ENCODE measurements at places on chromosomes 2 and 18.

- no peak for DNase-seq
Observed at GRCh38 chr2:36405183-36405582, 49.6 kb downstream of the CRIM1 start.

- DNase-seq, result peak; percentile 58
Observed at GRCh38 chr2:226763320-226763719, 36.3 kb downstream of the IRS1 start.

GRCh38 chr18:9876212-9876866 is 9.4 kb upstream of the TXNDC2 start:
- DNase-seq, result no peak

DNA sequence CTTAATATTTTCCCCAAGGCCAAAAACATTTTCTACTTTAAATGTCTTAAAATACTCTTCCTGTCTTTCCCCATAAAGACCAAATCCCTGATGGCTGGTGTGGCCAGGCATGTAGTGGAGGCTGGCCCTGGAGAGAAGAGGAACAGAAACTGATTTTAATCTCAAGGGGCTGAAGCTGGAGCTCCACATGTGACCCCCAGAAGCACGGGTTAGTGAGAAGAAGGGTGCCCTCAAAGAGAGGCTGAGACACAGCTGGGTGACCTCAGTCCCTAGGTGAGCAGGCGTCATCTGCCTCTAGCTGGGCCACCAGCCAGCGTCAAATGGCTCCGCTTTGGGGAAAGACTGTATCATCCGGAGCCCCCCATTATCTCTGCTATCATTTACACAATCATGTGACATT is 19.3 kb upstream of the TMEM18 start:
- no peak for DNase-seq

- peak; percentile 9 for DNase-seq
Observed at GRCh38 chr2:65429786-65430602, 2.4 kb downstream of the SPRED2 start.

DNA sequence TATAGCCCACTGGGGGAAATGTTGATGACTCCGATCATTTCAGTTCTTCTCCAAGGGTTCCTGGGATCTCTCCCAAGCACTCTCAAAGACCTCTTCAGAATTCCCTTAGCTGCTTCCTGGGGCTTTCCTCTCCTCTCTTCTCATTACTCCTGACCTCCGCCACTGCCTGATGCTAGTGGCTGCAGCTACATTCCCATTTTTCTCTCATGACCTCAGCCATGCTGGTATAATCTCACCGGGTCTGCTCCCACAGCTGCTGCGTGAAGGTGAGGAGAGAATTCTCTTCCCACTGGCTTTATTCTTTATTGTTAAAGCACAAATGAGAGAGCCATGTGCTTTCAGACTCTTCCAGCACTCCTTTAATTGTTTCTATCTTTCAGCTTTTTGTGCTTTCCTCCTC is 312.0 kb upstream of the ETAA1 start:
- no peak for DNase-seq

DNA sequence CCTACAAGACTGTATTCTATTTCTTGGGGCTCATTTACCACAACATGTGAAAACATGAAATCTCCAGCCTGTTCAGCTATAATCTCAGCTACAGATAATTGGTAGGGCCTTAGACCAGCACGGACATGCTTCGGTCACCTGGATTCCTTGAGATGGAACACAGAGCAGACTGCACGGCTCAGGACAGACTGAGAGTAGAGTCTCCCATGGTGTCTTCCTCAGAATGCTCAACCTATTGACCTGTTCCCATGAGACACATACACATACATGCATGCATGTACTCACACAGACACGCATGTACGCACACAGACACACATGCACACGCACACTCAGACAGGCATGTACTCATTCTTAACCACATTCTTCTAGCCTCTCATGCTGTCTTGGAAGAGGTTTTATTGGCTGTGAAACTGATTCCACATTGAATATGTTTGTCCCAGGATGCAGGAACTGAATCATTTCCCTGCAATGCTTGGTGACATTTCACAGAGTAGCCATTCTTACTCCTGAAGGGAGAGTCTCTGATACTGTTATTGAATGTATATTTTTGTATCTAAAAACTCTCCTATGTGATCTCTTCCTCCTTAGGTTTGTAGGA is 23.5 kb upstream of the BZW1 start:
- DNase-seq, result peak; percentile 46

GRCh38 chr18:12658426-12659138 is 675 bp upstream of the SPIRE1 start:
- peak; percentile 32 for DNase-seq

DNA sequence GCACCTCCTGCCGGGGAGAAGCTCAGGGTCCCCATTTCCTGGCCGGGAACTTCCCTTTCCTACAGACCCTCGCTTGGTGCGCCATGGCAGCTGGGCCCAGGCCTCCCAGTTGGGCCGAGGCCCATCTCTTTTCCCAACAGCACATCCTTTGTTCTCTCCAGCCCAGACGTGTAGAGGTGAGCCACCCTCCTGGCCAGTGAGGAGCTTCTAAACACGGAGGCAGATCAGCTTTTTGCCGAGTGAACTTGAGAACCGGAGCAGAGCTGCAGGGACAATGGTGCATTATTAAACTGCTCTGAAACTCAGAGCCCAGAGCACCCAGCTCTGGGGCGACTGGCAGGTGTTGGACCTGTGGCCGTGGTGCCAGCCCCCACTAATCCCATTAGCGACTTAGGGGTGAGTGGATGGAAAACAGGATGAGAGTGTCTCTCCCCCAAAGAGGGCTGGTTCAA is 25.4 kb downstream of the SH3BP4 start:
- DNase-seq, result no peak

- DNase-seq, result no peak
Observed at GRCh38 chr2:240214790-240215675, 74.6 kb upstream of the OTOS start.

DNA sequence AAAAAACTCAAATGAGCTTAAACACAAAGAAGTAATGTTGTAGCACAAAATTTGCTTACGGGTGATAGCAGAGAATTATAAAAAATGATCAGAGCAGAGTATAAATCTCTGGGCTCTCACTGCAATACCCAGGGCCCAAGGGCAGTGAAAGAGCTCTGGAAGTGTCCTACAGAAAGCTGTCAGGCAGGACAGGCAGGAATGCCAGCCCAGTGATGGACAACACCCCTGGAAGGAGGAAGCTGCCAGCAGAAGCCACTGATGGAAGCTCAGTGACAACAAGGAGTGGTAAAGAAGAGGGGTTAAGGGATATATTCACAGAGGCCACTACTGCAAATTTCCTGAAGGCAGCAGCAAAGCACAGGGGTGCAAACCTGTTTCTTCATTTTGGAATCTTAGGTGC is 214.9 kb downstream of the L3MBTL4 start:
- DNase-seq, result no peak

GRCh38 chr2:52036024-52036423 is 1004.1 kb upstream of the NRXN1 start:
- no peak for DNase-seq

- no peak for DNase-seq
Observed at GRCh38 chr18:42374961-42375360, 419.9 kb downstream of the PIK3C3 start.

- DNase-seq, result peak; percentile 83
Observed at GRCh38 chr2:148244593-148245292, 223.9 kb downstream of the MBD5 start.

- no peak for DNase-seq
Observed at GRCh38 chr2:222739939-222740338, 68.5 kb downstream of the MOGAT1 start.

DNA sequence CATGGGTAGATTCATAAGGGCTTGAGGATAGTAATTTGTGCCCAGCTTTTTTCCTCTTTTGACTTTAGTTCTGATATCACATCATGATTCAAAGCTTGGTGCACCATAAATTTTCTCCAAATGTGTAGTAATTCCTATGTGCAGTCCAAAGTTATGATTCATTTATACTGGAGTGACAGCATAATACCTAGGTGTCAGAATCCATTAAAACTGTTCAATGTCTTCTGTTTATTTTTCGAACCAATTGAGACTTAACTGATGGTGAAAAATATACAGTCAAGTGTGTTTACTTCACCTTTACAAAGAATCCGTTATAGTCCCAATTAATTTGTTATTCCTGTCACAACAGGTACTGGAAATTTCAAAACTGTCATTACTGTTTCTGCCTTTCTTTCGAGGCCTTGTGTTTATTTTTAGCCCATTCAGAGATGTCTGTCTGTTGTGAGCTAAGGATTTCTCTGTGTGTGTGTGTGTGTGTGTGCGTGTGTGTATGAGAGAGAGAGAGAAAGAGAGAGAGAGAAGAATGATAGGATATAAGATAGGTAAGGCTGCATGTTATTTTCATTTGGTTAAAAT is 389.7 kb upstream of the ATP5MC3 start:
- peak; percentile 43 for DNase-seq

GRCh38 chr2:111990856-111991255 is 64.2 kb upstream of the TMEM87B start:
- no peak for DNase-seq

GRCh38 chr2:46045888-46046287 is 251.3 kb upstream of the EPAS1 start:
- no peak for DNase-seq

DNA sequence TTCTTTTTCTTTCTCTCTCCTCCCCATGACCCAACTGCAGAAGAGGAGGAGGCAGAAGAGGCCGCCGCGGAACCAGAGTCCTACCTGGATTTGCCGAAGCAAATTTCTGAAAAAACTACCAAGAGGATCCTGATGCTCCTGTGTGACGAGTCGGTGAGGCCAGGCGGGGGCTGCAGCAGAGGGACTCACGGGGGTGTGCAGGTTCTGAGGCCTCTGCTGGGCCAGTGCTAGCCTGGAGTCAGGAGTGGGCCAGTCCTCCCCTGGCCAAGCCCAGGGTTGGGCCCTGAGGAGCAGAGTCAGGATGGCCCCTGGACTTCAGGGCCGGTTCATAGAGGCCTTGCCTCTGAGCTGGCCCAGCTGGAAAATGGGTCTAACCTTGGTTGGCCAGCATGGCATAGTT is 29.3 kb downstream of the OTOF start:
- DNase-seq, result no peak

- DNase-seq, result no peak
Observed at GRCh38 chr2:42230891-42231290, 61.7 kb downstream of the EML4 start.

GRCh38 chr18:55268151-55268601 is 308.9 kb upstream of the CCDC68 start:
- DNase-seq, result no peak

DNA sequence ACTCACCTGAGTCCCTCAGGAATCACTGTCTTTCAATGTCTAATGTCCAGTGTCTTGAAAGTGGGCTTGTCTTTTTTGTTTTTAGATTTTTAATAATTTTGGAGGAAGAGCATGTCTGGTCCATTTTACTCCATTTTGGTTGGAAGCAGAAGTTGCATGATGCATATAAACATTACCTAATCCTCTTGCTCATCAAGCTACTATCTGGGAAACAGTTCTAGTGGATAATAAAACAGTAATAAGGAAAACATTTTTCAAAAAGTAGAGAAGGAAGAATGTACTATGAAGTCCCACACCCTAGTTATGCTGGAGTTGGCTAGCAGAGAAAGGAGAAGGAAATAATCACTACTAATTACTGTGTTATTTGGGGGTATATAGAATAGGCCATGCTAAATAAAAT is 263.7 kb downstream of the ETAA1 start:
- DNase-seq, result no peak

GRCh38 chr2:239216614-239217273 is 184.1 kb downstream of the HDAC4 start:
- DNase-seq, result no peak

GRCh38 chr2:16321872-16322271 is 343.8 kb downstream of the CYRIA start:
- DNase-seq, result no peak

DNA sequence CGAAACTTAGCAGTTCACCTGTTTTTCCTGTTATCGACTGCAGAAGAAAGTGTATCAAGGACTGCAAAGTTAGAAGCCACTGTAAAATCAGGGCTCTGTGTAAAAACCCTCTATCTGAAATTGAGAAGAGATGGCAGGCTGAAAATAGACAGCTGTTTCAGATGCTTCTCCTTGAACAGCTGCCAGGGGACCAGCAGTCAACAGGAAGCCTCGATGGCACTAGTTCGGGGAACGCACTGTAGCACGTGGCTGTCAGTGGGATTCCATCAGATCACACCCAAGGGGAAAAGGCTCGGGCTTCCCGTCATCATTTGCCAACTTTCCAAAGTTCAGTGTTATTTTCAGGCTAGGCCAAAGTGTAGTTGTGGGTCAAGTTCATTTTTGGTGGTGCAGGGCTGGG is 316.9 kb downstream of the TXNL1 start:
- no peak for DNase-seq

DNA sequence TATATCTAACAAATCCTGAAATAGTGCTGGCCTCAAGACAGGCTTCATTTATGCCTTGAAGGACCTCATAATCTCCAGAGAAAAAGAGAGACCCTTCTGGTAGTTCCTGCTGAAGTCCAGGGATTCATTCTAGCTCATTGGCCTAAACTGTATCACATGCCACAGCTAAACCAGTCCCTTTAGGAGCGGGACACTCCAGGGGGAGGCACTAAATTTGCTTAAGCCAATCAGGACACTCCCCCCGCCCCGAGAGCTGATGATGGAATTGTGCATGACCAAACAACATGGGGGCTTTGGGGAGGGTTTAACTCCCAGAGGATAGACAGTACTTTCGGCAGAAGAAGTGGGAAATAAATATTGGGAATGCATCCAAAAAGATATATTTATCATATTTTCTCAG is 36.4 kb upstream of the CXCR4 start:
- DNase-seq, result no peak

GRCh38 chr2:238105506-238106338 is 5.6 kb downstream of the ESPNL start:
- DNase-seq, result no peak

DNA sequence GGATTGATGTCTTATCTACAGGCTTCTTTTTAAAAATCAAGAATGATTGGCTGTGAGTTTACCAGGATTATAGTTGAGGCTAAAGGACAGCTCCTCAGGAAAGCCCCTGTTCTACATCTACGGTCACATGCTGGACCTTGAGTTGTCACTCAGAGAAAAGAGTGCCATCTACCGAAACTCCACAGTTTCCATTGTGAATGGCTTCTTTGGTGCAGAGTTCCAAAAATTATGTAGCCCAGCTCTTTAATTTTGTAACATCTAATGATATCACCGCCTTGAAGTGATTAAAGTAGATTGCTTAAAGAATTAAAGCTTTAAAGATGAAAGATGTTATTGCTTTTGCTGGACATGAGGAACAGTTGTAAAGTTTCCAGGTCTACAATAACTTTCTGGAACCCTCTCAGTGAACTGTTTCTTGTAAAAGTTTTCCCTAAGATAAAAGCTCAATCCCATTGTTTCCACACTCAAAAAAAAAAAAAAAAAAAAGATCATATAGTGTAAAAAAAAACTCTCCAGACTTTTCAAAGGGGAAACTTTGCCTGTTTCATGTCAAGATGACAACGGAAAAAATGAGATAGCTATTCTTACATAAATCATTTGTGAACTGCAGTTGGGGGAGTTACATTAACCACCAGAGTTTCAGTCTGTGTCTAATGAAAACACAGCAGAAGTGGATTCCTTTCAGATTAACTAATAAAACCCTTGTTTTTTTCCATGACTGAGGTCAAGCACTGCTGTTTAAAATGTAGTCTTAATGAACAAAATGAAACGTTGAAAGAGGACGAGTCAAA is 4.3 kb downstream of the COL3A1 start:
- peak; percentile 83 for DNase-seq

GRCh38 chr2:181821049-181821448 is 70.5 kb upstream of the ITPRID2 start:
- no peak for DNase-seq

GRCh38 chr18:62325806-62326645 is 916 bp downstream of the TNFRSF11A start:
- DNase-seq, result peak; percentile 32

- DNase-seq, result no peak
Observed at GRCh38 chr2:64732146-64732545, 78.4 kb upstream of the SERTAD2 start.

Measured in adipocyte (in vitro differentiated cells).